ENCODE measurements at places on chromosomes 1 and 21.
A peak's percentile ranks its signal among the peaks of the same experiment; 100 is the strongest.

DNA sequence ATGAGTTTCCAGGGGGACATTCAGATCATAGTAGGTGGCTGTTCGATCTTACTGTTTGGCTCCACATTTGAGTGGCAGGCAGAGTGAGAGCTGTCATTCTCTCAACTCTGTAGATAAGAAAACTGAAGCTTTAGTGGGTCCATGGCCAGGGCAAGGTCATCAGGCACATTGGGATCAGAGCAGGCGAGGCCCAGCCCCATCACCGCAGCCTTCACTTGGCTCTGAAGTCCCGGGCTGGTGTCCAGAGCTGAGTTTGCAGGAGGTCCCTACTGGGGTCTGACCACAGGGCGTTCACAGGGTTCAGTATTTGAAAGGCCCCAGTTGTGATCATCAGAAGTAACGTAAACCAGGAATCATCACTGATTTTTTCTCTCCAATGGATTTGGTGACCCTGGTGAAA is 76.7 kb downstream of the OBSCN start:
- DNase-seq, result no peak

DNA sequence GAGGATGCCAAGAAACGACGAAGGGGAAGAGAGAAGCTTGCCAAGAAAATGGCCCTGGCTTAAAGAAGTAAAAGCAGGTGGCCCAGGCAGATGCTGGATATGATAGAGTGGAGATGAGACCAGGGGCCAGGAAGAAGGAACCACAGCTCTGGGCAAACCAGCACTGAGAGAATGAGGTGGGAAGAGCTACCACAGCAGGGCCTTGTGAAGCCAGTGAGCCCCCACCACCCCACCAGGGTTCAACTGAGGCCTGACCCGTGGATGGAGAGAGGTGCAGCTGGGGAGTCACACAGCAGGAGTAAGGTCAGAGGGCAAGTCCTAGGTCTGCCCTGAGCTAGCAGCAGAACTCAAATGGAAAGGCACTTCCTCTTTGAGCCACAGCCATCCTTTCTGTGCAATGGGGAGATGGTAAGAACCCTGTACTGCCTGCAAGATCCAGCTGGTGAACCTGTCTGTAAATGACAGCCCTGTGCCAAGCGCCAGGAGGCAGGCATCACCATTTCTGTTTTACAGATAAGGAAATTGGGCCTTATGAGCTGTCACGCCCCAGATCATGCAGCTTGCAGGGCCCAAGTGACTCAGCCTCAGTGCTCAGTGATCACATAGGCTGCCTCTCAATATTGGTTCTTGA is 8.5 kb downstream of the SH3BGRL3 start:
- no peak for DNase-seq

DNA sequence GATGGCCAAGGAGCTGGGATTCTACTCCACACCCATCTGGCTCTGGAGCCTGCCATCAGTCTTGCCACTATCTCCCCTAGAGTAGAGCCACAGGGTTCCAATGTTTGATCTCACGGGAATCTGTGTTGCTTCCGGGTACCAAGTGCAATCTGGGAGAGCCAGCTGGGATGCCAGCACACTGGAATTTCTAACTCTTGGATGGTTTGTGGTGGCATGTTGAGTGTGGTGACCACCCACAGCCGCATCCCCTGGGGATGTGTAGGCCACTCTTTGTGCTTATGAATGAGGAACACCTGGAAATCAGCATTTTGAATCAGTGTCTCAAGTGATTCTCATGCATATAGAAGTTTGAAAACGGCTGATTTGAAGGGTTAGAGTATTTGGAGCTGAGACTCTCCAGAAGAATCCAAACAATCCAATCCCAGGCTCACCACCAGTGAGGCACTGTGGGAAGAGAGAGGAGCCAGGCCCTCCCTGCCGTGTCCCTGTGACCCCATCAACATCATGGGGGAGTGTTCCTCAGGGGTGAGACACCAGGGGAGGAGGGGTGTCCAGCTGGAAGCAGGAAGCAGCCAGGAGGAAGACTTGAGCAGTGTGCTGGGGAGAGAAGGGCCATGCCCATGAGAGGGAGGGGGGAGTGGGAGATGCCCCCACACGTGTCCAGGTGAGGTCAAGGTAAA is 13.4 kb downstream of the FBLIM1 start:
- DNase-seq, result no peak

- DNase-seq, result no peak
These were observed 89.2 kb downstream of the CEP350 start for GRCh38 chr1:180043785-180044184.

- DNase-seq, result peak; percentile 54
These were observed 43.2 kb downstream of the C1orf198 start for GRCh38 chr1:230824919-230825721.

DNA sequence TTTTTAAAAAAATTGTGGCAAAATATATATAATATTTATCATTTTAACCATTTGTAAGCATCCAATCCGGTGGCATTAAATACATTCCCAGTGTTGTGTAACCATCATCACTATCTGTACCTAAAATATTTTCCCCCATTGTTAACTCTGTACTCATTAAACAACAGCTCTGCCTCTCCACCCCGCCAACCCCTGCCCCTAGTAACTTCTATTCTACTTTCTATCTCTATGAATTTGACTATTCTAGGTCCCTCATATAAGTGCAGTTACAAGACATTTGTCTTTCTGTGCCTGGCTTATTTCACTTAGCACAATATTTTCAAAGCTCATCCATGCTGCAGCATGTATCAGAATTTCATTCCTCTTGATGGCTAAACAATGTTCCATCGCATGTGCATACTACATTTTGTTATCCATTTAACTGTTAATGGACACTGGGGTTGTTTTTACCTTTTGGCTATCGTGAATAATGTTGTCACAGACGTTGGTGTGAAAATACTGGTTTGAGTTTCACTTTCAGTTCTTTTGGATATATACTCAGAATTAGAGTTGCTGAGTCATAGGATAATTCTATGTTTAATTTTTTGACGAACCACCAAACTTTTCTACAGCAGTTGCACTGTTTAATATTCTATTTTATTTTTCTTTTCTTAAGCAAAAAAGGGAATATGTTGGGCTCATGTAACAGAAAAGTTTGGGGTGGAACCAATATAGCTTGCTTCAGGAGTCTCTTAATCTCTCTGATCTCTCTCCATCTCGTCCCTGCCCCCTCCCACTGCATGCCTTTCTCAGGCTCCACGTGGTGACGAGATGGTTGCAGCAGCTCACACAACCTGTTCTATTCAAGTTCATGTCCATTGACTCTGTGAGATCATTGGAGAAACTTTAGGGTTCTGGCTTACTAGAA is 25.2 kb upstream of the RCAN1 start:
- no peak for DNase-seq

DNA sequence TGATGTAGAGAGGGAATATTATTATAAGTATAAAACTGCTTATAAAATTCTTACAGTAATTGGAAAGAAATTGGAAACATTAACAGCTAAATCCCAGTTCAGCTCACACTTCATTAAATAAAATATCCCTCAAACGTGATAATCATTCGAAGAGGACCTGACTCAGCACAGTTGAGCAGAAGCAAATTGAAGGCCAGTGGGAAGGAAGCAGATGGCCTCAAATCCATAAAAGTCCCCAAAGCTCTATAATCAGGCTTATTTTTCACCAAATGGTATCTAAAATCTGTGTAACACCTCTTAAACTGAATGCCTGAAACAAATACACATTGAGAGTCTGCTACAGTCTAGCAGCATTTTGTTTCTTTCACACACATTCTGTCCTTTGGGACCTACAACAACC is 106.8 kb downstream of the TENT5C start:
- DNase-seq, result no peak
